ENCODE measurements at places on chromosomes 4 and X.

GRCh38 chr4:109046471-109047201, 255.8 kb downstream of the COL25A1 start:
- ATAC-seq = no peak

DNA sequence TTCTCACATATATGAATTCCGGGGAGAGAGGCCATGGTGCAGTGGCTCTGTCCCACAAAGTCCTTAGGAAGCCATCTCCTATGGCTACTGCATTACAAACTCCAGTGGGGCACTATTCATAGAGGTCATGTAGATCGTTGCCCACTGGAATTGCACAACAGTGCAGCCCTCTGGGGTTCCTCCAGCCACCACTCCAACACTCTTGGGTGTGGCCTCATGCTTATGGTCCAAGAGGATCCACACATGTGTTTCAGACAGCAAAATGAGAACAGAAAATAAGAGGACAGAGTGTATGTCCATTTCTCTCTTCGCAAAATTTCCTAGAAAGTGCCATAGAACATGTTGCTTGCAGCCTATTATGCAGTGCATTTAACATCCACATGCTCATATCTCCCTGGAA, 444.2 kb upstream of the FAM241A start:
- ATAC-seq = no peak

- no peak for ATAC-seq
Measured at GRCh38 chr4:2388429-2389182, 29.8 kb downstream of the ZFYVE28 start.

- ATAC-seq = no peak
Measured at GRCh38 chr4:143381189-143382118, 44.8 kb downstream of the GAB1 start.

GRCh38 chr4:37639551-37640285, 46.5 kb downstream of the RELL1 start:
- ATAC-seq = no peak

- no peak for ATAC-seq
Measured at GRCh38 chr4:74042681-74043080, 4.2 kb upstream of the CXCL3 start.

GRCh38 chr4:105472871-105473323, 965 bp downstream of the PPA2 start:
- ATAC-seq = peak; percentile 55

All from activated CD4-positive, CD25-positive, alpha-beta regulatory T cell treated with anti-CD3 and anti-CD28 coated beads, Interleukin-2, amount 50 U/mL, for 24 hours (primary cell).